ENCODE measurements at places on chromosomes 1 and 21. TPM values are rescaled to one million over a fixed set of nuclear protein-coding genes. Genes with fewer than 3 reads are reported as not detected.

DNA sequence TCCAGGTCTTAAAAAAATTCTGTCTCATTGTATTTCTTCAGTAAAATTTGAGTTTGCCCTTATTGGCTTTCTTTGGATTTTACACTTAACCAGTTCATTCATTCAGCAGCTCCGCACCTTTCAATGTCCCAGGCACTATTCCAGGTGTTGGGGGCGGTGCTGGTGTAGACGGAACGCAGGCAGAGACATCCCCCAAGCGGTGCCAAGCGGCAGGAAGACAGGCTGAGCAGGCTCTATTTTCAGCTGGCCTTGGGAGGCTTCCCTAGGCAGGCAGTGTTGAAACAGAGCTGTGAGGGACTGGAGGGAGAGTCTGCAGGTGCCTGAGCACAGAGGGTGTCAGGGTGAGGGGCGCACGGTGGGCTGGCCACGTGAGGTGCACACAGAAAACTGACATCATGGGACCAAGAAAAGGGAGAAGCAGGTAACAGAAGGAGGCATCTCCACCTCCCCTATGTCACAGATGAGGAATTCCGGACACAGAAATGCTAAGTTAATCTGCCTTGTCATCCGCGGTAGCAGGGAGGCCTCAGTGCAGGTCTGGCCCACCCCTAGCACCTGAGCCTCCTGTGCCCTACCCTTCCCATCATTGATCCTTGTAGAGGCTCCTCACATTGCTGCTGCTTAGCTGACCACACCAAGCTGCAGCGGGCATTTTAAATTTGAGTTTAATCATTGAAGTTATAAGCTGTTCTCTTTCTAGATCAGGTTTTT is 40.8 kb downstream of the SLC37A1 start:
- DNase-seq: no peak

DNA sequence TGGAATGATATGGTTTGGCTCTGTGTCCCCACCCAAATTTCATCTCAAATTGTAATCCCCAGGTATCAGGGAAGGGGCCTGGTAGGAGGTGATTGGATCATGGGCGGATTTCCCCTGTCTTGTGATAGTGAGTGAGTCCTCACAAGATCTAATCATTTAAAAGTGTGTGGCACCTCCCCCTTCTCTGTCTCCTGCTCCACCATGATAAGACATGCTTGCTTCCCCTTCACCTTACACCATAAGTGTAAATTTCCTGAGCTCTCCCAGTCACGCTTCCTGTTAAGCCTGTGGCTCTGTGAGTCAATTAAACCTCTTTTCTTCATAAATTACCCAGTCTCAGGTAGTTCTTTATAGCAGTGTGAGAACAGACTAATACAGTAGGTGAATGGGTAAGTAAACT is 109.3 kb downstream of the DMRTB1 start:
- DNase-seq: no peak

GRCh38 chr1:155195201-155196102 is 12.2 kb downstream of the THBS3 start:
- DNase-seq: no peak

DNA sequence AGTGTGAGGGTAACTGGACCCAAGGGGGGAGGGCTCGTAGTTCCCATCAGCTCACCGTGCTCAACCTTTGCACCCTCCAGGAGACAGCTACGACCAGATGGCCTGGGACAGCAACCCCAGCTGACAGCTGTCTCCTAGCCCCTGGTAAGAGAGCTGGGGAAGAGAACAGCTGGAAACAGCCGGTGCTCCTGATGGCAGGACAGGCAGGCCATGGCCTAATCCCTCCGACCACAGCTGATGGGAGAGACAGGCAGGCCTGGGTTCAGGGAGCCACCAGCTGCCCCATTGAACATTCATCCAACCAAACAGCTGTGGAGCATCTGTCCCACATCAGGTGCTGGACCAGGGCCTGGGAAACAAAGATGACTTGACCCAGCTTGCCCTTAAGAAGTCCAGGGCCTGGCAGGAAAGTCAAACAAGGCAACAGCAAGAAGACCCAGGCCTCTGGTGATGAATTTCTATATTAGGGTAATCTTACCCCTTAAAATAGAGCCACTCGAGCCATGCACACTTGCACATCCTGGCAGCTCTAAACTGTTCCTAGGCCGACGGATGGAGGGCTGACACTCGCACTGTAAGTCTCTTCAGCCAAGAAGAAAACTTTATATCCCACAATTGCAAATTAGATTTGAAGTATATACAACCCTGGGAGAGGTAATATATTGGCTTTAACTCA is 12.2 kb downstream of the OLFML2B start:
- DNase-seq: no peak

DNA sequence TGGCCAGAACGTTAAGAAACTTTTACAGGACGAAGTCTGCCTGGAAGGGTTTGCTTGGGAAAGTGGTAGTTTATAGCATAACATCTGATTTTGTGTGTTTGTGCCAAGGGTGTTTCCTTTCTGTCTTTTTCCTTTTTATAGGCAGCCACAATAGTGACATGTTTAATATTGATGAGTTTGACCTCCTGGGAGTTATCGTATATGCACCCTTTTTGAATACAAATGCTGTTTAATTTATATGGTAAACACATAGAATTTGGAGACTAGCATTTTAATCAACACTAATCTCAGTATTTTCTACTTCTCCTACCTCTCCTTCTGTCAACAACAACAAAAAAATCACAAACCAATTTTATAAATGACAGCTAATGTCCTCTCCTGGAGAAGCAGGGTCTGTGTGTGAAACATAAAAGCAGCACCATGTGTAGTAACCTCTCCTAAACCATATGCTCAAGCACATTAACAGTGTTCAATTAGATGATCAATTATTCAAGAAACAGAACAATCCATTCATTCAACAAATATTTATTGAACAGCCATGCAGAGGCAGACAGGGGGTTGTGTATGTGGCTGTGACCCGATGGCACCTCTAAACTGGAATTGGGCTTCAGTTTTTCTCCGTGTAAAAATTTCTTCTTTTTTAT is 604 bp upstream of the FMN2 start:
- no peak for DNase-seq

- DNase-seq: no peak
Measured at GRCh38 chr1:183149273-183149672, 36.8 kb upstream of the LAMC2 start.

DNA sequence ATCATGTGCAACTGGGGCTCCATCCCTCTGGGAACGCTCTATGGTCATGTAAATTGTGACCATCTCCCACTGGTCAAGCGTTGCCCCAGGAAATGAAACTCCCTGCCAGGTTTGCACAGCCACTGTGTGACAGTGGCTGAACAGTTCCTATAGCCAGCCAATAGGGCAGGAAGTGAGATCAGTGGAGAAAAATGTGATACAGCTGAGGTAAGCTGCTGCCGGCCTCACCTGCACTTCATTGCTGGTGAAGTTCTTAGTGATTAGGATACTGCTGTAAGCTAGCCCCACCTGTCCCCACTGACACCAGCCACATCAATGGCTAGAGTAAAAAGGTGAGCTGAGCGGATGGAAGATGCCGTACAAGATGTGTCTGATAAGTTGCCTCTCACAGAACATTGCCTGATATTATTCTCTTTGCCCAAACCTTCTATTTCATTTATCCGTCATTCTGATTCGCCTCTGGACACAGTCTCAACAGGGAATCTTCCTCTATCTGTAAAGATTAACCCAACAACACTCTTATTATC is 38.4 kb upstream of the CDC42BPA start:
- no peak for DNase-seq

GRCh38 chr1:3636080-3636479 is 11.3 kb downstream of the TPRG1L start:
- no peak for DNase-seq

The GCSAML gene
- total RNA-seq: not detected

The STYXL2 gene
- total RNA-seq: not detected

The HPCA gene
- 1.2 TPM for total RNA-seq

All from OCI-LY7 (cell line).